ENCODE measurements at places on chromosomes 1 and 21.

DNA sequence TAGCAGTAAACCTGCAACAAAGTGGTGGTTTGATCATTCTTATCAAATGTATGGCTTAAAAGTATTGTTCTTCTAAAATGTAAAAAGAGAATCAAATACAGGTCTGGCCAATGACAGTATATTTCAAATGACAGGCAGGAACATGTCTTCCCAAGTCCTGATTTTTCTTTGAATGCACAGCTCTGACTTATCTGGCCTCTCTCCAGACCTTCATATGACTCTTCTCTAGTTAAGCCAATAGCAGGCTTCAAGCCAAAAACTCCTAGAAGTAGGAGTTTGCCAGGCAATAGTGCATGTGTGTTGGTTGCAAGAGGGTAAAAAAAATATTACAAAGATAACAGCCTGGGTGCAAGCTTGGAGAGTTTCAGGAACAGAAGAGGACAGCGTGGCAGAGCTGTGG is 345.5 kb downstream of the SMYD3 start:
- no peak for DNase-seq

GRCh38 chr1:182146286-182146685 is 84.8 kb upstream of the ZNF648 start:
- DNase-seq = no peak

GRCh38 chr1:25760871-25761270 is 39.1 kb upstream of the SELENON start:
- DNase-seq = no peak

- DNase-seq = no peak
Observed at GRCh38 chr1:194535369-194535768, 1349.0 kb upstream of the B3GALT2 start.

DNA sequence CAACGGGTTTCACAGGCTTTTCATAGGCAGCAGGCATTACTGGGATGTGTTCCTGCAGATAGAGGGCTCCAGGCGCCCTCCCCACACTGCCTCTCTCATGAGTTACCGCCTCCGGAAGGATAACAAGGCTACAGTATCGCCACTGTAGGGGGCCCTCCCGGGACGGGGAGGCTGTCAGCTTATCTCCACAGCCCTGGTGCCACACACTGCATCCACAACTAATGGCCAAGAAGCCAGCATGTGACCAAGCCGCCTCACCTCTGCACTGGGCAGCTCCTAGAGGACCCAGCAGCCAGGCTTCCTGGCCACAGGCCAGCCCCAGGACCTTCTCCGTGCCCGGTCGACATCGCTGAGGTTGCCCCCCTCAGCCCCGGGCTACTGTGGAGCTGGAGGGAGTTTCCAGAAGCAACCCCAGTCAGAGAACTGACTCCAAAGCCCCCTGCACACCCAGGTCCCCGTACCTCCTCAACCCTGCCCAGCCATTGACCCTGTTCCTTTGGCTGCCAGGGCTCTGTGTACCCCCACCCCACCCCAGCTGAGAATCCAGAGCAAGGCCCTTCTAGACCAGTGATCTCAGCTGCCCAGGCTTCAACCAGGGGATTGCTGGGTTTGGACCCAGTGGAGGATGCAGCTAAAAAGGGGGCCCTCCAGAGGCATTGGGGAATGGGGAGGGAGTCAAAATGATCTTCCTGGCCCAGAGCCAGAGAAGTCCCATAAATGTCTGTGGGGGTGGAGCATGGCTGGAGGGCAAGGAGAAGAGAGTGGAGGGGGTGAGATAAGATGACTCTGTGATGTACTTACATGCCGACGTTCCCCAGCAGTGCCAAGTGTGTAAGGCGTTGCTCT is 45.0 kb downstream of the NEK2 start:
- DNase-seq = no peak

GRCh38 chr1:12616709-12617373 is 1.2 kb downstream of the DHRS3 start:
- no peak for DNase-seq

DNA sequence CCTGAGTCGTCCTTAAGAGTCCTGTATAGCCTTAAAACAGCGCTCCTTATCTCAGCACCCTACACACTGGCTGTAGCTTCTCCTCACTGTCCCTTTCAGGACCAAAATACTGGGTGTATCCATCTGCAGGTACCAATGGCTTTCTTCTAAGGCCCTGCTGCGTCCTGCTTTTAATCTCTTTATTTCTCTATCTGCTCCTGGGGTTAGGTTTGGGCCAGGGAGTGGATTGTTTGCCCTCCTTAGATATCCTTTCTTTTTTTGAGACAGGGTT is 12.1 kb downstream of the IL6R start:
- no peak for DNase-seq

- DNase-seq = no peak
Observed at GRCh38 chr1:93979040-93979717, 69.9 kb upstream of the GCLM start.

- DNase-seq = no peak
Observed at GRCh38 chr1:5254975-5255374, 600.6 kb downstream of the AJAP1 start.

- DNase-seq = no peak
Observed at GRCh38 chr1:155379631-155380090, 59.0 kb downstream of the RUSC1 start.

- DNase-seq = no peak
Observed at GRCh38 chr1:14926229-14926628, 227.3 kb upstream of the TMEM51 start.

GRCh38 chr1:10789803-10790702 is 6.4 kb downstream of the CASZ1 start:
- DNase-seq = no peak

- no peak for DNase-seq
Observed at GRCh38 chr1:27518808-27519207, 28.8 kb upstream of the WASF2 start.
